NCI-H446 (cell line): ENCODE measurements at places on chromosomes 5 and 9.
A peak's percentile ranks its signal among the peaks of the same experiment; 100 is the strongest.

- DNase-seq = peak; percentile 16
Observed at GRCh38 chr9:20427359-20427758, 194.9 kb downstream of the MLLT3 start.

- no peak for DNase-seq
Observed at GRCh38 chr5:85049020-85049419, 664.3 kb upstream of the EDIL3 start.

DNA sequence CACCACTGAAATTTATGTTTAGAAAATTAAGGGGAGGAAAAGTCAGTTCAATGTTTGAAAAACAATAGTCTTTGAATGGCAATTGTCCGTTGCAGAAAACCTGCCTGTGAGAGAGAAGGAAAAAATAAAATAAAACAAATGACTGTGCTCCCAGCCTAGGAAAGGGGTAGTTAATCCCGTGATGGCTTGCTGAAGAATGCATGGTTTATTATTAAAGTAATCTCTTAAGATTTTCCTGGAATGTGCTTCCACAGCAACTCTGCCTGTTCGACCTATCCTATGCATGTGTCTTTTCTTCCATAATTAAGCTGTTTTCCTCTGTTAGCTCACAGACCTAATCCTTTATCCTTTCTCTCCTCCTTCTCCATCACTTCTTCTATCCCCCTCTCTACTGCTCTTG, 2.4 kb upstream of the DAB2 start:
- no peak for DNase-seq

- no peak for DNase-seq
Observed at GRCh38 chr5:59600998-59601397, 292.5 kb downstream of the PDE4D start.

GRCh38 chr5:129572060-129572459, 112.0 kb downstream of the ADAMTS19 start:
- no peak for DNase-seq

GRCh38 chr9:1005043-1005667, 28.7 kb downstream of the DMRT3 start:
- DNase-seq = peak; percentile 74

- DNase-seq = no peak
Observed at GRCh38 chr5:164235300-164235891, 730.0 kb downstream of the MAT2B start.

DNA sequence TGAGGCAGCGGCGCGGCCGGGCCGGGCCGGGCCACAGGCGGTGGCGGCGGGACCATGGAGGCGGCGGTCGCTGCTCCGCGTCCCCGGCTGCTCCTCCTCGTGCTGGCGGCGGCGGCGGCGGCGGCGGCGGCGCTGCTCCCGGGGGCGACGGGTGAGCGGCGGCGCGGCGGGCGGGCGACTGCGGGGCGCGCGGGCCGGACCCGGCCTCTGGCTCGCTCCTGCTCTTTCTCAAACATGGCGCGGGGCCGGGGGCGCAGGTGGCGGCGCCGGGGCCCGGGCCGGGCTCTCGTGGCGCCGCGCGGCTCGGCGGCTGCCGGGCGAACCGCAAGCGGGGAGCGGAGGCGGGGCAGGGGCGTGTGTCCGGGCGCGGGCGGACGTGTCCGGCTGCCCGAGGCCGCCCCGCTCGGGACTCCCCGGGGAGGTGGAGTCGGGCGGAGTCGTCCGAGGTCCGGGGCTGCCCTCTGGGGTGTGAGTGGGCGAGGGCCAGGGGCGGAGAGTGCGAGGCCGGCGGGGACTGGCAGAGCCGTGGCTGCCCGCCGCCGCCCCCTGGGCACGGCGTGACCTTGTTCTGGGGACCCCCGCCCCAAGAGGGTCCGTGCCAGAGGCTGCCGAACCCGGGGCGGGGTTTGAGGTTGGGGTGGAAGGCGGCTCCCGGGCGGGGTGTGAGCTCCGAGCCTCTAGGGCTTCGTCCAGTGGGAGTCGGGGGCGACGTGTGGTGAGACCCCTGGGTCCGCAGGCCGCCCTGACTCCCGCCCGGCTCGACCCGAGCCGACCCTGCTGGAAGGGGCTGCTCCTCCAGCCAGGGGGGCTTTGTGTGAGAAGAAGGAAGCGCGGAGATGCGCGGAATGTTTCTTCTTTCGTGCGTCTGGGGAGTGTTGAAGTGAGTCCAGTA, 485 bp downstream of the TGFBR1 start:
- peak; percentile 10 for DNase-seq

DNA sequence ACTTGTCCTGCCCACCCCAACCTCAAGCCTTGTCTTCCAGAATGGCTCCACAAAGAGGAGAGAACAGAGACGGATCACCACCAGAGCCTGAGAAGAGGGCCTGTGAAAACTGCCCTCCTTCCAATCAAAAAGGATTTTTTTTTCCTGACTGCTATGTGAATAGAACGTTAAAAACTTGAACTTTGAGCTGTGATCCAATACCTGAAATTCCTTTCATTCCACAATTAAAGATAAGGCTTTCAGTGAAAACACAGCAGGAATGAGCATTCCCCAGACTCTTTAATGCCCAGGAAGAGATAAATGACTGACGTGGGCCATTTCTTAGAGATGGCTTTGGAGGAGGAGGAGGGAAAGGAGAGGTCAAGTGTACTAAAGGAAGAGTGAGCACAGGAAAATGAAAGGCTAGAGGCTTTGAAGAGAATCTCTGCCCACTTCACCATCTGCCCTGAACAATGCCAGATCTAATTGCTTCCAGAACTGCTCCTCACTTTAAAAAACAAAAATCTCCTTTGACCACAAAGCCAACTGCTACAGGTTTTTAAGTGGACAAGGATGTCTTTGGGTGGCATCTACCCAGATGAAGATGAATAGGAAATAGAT, 177.9 kb upstream of the MAP3K1 start:
- no peak for DNase-seq

- DNase-seq = peak; percentile 2
Observed at GRCh38 chr5:54944364-54944763, 41.0 kb downstream of the ESM1 start.

DNA sequence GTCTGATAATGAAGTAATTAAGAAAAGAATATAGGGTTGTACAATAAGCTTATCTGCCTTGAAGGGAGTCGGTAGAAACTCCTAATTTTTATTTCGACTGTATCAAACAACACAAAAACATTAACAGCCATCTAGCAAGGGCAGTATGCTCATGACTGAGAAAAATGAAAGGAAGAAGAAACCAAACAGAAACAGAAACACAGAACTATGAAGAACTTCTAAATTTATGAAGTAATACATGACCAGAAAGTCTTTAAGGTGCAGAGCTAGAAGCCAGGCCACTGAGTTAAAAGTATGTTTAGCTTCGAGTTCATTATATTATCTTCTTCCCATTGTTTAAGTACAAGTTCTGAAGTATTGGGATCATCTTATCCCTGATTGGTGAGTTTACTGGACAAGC, 367.3 kb upstream of the C9orf72 start:
- DNase-seq = no peak

GRCh38 chr5:68139611-68140441, 75.7 kb upstream of the PIK3R1 start:
- no peak for DNase-seq

DNA sequence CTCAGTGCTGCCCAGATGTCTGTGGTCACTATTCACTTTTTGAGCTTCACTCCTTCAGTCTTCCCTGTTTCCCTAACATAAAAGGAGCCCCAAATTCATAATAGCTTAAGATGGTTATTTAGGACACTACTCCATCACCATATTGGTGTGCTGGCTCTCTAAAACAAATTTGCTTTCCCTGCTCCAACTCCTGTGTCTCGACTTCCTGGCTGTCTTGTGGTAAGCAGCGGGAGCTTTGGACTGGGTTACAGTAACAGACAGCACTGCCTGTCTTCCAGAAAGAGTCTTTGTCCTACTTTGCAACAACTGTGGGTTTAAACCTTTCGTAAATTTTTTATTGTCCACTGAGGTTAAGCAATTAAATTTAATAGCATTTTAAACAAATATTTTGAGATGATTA, 389.4 kb downstream of the CDH9 start:
- peak; percentile 38 for DNase-seq

- no peak for DNase-seq
Observed at GRCh38 chr5:125725691-125726090, 697.5 kb upstream of the GRAMD2B start.

GRCh38 chr5:163757344-163757743, 251.9 kb downstream of the MAT2B start:
- no peak for DNase-seq

DNA sequence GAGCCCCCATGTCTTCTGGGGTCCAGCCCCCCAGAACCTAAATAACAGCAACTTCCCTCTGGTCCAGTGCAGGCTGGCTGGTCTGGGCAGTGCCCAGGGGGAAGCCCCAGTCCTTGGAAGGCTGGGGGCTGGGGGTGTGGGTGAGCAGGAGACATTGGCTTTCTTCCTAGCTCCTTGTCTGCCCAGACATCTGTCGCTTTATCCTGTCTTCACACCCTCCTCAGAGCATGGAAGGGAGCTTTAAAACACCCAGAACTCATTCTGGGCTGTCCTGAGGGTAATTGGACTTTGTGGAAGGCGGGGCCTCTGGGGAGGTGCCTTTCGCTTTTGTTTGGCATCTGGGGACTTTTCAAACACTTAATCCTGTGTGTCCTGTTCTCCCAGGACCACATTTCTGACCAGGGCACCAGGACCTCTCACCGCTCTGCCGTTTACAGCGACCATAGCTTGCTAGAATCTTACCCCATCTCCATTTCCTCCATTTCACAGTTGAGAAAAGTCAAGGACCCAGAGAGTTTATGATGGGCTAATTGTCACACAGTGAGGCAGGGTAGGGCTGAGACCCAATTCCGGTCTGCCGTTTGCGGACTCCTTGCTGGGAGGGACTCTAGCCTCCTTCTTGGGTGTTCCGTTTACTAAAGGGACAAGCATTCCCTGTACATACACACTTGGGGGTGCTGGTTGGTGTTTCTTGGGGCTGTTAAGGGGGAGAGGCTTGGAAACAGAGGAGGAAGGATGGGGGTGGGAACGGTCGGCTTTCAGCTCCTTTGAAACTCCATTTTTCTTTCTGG, 1.1 kb downstream of the GSN start:
- peak; percentile 24 for DNase-seq

DNA sequence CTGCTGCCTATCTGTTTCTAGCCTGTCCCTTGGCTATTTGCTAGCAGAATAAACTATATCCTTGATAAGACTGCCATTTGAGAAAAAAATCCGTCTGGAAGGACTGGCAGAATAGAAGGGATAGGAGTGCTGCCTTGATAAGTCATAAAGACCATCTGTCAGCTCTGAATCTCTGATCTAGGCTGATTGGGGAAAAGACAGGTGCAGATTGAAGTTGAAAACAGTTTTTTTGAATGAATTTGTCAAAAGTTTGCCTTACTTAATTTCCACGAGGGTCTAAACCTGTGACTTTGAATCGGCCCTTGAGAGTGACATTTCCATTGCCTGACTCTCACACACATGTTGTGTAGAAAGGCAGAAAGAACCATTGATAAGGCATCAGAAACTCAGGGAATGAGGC, 218.6 kb downstream of the MAN2A1 start:
- no peak for DNase-seq

DNA sequence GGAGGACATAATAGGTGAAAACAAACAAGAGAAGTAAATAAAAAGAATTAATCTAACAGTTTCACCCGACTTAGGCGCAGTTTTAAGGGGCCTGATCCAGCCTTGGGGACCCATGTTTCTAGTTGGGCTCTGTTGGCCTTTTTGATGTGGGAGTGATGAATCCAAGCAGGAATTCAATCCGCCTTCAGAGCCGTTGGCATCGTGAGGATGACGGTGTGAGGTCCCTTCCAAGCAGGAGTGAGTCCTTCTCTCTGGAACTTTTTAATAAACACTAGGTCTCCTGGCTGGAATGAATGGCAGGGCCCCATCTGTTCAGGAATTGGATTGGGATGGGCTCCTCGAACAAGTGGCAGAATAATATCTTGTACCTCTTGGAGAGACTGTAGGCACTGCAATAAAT, 22.3 kb upstream of the RHOBTB3 start:
- DNase-seq = no peak

DNA sequence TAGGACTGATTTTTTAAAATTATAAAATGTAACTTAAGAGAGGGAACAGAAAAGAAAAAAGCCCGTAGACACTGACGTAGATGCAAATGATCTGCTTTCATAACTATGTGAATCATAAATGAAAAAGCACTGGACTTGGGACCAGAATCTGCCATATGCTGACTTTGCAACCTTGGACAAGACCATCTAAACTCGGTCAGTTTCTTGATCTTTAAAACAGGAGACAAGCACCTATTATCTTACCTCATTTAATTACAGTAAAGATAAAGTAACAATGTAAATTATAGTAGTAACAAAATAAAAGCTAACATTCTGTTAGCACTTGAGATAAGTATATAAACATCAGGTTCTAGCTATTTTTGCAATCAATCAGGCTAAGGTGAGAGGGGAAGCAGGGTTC, 20.0 kb downstream of the FBXW2 start:
- DNase-seq = no peak

DNA sequence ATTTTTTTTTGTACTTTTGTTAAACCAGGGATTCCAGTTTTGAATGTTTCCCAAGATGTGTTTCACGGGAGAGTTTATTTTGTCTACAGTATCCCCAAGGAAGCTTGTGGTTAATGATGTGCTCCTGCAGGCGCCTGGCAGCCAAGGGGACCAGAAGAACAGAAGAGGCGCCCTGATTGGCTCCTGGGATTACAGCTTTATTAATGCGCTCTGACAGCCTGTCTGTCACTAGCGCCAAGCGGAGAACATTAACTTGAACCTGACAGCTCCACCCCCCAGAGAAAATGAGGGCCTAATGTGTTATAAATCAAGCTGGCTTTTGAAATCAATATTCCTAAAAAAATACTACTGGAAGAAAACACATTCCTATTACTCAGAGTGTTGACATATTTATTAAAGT, 5.0 kb upstream of the FBXL7 start:
- DNase-seq = no peak

GRCh38 chr5:151357792-151358191, 10.4 kb upstream of the SLC36A2 start:
- DNase-seq = no peak

DNA sequence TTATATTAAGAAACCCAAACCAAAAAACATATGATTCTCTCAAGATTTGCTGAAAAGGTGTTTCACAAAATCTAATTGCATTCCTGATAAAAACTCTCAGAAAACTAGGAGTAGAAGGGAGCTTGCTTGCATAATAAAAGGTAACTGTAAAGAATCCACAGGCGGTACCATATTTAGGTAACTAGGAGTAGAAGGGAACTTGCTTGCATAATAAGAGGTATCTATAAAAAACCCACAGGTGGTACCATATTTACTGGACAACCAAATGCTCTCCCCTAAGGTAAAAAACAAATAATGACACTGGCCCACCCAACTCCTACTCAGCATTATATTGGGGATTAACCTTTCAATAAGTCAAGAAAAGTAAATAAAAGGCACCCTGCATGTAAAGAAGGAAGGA, 57.5 kb upstream of the FCN1 start:
- DNase-seq = no peak

GRCh38 chr5:143274952-143275351, 128.5 kb downstream of the NR3C1 start:
- DNase-seq = no peak

DNA sequence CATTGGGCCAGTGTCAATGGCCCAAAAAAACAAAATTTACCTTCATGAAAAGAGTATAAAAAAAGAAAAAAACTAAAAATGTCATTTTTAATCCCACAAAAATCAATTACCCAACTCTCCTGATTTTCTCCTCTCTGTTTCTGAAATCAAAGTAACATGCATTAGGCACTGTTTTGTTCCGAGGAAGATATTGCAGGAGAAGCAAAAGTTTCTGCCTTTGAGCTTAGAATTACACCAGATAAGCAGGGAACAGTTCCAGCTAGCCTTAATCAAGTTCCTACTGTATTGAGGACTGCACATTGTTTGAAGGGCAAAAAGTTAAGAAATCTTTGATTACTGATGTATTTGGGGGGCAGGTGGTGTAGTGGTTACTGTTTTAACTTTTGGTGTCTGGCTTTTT, 1.1 kb upstream of the PRKAA1 start:
- DNase-seq = no peak

- DNase-seq = no peak
Observed at GRCh38 chr5:66143473-66144073, 527 bp upstream of the SREK1 start.
